ENCODE measurements at places on chromosomes 16 and 17. TPM values are rescaled to one million over a fixed set of nuclear protein-coding genes. Genes with fewer than 3 reads are reported as not detected.

The ABCA6 gene
- total RNA-seq, result 22.5 TPM

The MLST8 gene
- total RNA-seq, result 48.3 TPM

The RNF157 gene
- total RNA-seq, result 37.7 TPM

The TK2 gene
- 7.6 TPM for total RNA-seq

Measured in motor neuron (in vitro differentiated cells).